ENCODE measurements at places on chromosomes 7 and 10.

DNA sequence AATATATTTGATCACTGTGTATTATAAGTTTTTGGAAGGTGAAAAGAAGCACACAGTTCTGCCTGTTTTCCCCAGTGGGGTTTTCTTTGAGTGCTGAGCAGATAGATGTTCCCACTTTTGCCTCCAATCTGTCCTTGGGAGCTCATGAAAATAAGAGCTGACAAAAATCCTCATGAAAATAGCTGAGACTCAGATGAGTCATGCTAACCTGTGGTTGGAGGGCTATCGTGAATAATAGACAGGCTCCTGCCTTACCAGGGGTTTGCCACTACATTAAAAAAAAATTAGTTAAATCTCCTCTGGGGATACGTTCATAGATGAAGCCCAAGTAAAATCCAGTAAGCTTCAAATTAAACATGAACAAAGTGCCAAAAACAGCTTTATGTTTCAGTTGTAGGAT lies 10.9 kb upstream of the AOAH start:
- no peak for DNase-seq

GRCh38 chr10:110496553-110497437 lies 912 bp upstream of the DUSP5 start:
- DNase-seq = no peak

DNA sequence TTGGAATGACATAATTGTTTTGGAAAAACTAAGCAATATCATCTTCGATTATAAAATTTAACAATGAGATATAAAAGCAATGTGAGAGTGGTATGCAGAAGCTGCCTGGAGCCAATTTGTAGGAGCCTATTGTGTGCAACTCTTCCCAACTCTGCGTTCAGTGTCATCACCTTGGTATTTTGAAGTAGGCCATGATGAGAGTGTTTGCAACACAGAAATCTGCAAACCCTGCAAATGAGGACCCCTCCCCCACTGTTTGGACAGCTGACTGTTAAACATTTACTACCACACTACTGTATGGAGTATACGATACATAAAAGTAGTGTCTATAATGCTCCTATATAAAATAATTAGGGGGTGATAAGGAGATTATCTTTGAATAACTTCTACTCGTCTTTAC lies 531.3 kb downstream of the ATRNL1 start:
- no peak for DNase-seq

DNA sequence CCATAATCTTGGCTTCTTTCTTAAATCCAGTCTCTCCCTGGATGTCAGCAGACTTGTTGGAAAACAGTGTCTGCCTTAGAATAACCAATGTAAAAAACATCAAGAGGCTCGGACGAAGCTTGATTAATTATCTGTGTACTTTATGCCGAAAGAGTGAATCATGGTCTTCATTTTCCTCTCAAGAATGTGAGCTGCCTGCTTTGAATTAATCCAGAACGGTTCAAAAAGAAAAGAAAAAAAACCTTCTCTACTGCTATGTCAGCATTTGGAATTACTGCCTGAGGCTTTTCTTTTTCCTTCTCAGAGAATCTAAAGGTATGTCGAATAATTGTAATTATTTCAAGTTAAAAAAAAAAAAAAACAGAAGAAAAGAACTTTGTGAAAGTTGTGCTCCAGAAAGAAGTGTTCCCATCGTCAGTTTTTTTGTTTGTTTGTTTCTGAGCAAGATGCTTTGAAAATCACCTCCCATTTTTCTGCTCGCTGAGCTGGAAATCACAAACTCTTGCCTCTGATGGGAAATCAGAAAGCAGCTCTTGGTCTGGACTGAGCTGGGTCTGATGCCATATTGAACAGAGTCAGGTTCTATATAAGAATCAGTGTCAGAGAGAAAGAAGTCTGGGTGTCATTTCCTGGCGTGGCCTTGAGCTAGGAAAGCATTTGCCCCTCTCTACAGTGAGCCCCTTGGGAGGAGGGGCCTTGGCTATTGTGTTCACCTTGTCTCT lies 20.2 kb downstream of the PLPP4 start:
- no peak for DNase-seq

DNA sequence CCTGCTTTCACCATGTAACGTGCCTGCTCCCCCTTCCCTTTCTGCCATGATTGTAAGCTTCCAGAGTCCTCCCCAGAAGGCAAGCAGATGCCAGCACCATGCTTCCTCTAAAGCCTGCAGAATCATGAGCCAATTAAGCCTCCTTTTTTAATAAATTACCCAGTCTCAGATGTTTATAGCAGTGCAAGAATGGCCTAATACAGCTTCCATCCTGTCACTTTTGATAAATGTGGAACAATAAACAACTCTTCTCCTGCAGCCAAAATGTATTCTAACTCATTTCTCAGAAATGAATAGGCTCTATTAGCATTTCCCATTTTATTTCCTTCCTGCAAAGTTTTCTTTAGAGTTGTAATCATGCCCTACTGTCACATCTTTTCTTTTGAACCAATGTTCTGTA lies 43.4 kb downstream of the C7orf25 start:
- no peak for DNase-seq

DNA sequence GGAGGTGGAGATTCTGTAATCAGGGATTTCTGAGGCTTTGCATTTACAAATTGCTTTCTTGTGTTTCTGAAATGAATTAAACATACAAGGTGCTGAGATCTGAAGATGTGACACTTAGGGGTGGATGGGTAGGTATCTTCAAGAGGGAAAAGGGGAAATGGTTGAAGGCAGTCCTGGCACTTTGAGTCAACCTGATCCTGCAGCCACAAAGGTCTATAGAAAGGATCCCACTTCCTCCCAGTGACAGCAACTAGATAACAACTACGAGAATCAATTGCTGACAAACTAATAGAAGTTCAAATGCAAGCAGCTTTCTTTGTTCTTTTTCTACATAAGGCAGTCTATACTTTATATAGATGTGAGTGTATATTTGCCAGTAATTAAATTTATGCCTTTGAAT lies 553.3 kb downstream of the MDFIC start:
- DNase-seq = no peak

DNA sequence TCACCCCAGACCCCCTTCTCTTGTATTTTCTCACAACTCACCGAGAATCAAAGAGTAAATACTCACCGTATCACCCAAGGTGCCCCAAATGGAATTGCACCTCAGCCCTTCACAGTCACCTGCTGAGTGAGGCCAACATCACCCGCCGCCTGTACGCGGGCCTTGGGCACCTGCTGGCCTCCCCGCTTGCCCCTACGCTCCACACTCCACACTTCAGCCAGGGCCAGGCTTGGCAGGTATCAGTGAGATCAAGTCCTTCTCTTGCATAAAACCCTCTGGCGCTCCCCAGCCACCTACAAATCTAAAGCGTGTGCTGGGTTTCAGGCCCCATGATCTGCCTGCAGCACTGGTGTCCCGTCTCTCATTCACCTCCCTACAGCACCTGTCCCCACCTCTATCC lies 300.6 kb downstream of the GFRA1 start:
- DNase-seq = no peak

DNA sequence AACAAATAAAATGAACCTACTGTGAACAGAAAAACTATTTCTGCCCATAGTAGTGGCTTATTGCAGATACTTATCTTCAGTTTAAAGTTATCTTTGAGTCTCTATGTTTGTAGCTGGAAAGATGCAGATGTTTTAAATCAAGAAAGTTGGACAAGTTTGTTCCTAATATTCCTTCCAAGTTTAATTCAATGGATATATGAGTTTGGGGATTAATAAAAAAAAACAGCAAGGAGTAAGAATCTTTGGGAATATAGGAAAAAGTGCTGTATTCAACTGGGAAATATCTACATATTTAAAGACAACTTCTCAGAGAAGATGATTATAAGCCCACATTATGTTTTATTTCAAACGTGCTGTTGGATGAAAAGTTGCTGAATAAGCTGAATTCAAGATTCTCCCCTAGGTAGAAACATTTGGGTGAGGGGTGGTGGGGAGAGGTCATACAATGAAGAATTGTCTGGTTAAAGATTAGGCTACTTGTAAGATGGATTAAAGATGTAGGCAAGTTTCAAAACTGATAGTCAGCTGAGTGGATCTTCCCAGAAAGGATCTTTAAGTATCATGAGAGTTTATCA lies 1135.2 kb downstream of the CNTNAP2 start:
- DNase-seq = no peak

DNA sequence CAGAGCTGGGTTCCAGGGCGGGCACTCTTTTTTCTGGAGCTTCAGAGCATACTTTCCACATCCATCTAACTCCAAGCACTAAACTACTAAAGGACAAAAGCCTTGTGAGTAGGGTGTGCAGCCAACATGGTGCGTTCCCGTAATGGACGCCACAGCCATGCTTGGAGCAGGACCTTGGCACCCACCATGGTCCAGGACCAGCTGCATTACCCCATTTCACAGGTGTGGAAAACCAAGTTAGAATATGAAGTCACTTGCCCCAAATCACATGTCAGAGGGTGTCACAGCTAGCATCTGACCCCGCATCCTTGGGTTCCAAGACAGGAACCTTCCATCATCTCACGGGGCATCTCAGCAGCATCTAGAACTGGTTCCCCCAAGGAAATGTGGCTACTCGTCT lies 112.4 kb downstream of the SMURF1 start:
- DNase-seq = no peak

DNA sequence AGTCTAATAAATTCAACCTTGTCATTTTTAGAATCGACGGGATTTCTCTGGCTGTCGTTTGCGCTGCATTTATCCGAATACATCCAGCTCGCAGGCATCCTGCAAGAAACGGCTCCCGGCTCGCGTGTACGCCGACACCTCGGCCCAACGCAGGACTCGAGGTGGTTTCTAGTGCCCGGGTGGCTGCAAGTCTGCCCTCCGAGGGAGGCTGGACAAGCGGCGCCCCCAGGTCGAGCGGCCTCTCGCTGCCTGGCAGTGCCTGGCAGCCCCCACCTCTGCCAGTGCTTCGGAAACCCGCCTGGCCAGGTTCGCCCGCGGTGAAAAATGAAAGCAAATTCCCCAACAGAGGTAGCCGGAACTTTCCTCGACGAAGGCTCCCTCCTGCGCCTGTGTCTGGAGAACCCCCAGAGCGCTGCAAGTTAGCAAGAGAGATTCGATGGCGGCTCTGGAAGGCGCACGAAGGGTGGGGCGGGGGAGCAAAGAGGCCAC lies 5.7 kb upstream of the ZNF503 start:
- no peak for DNase-seq

DNA sequence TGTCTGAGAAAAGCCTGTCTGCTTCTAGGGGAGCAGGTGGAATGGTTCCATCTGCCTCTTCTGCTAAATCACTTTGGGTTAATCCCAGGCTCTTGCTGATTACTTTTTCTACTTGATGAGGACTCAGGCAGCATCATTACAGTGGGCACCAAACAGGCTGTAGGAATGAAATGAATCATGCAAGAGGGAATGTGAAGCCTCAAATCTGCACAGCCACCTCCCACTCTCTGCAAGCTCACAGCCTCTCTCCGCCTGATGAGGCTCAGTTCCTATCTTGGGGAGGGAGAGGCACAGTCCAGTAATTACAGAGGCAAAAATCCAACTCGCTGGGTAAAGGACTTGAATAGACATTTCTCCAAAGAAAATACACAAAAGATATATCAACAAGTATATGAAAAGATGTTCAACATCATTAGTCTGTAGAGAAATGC lies 34.0 kb downstream of the HSPA12A start:
- DNase-seq = no peak

DNA sequence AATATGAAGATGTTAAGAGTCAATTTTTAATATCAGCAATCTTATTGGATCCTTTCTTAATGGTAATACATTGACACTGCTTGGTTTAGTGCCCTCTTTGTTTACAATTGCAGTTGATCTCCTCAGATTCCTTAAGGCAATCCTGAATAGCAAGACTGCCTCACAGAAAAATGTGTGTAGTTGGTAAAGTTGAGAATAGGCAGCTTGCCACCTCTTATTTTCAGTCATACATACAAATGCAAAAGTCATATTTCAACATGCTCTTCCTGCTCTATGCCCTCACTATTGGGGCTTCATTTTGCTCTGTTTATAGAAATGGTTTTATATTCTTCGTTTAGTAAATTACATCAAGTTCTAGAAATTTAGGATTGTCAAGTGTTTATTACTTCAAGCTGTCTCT lies 661.1 kb upstream of the ANKRD30A start:
- no peak for DNase-seq

DNA sequence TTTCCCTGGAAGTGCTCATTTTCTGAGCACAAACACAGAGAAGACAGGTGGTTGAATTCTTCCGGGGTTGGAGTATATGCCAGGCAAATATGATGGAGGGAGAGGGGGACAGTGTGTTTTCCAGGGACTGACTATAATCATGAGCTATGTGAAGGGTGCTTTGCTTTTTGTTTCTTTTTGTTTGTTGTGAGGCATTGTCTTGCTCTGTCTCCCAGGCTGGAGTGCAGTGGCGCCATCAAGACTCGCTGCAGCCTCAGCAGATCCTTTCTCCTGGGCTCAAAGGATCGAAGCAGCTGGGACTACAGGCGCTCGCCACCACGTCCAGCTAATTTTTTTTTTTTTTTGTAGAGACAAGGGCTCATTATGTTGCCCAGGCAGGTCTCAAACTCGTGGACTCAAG lies 47.3 kb upstream of the CPN1 start:
- no peak for DNase-seq

GRCh38 chr10:21525367-21526187 lies at the start of gene SKIDA1:
SKIDA1 (minus strand) TSS chr10:21525682; CDS start chr10:21517822, 7,860 bp downstream.
- DNase-seq = peak; percentile 73

DNA sequence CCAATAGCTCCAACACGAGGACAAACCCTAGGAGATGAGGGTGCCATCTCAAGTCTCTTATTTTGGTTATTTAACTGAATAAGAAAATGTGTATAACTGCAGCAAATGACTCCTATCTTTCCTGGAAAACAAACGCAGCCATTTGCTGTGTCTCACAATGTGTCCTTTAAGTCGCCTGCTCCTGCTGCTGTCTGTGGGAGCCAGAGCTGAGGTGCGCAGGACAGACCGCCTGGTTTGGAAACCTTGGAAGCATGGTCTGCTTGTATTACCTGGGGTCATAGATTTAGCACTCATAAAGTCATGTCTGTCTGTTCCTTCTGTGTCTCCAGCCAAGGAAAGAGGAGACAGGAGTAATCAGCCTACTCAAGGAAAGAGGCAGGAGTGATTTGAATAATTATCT lies 760.2 kb downstream of the GRID1 start:
- no peak for DNase-seq

DNA sequence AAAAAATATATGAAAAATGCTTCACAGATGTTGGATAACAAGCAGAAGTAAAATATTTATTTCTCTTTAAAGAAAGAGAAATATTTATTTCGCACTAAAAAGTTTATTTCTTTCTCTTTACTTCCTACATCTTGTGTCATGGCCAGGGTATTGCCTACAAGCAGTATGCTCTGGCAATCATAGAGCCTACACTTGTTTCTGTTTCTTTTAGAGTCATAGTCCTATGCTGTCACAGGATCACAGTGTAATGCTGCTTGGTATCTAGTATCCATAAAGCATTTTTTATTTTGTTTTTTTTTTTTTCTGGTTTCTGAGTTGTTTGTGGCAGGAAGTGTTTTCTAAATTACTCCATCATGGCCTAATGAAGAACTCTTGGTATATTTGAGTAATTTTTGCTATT lies 116.0 kb downstream of the ATRNL1 start:
- no peak for DNase-seq

DNA sequence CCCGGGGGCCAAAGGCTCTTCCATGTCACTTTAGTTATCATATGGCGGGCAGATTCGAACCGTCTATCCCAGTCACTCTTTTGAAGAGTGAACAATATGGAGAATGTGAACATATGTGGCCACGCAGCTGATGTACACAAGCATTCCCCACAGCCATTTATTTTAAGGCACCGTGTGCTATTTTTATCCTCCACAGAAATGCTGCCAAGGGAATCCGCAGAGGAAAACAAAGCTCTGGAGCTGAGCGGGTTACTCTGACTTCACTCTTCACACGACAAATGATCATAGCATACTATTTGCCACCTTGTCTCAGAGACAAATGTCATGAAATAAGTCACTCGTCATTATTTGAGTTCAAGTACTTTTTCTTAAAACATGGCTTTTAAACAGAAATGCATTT lies 100.3 kb downstream of the CTBP2 start:
- no peak for DNase-seq

Data from CD8-positive, alpha-beta memory T cell (primary cell).